ENCODE measurements at places on chromosomes 12 and 14. TPM values are rescaled to one million over a fixed set of nuclear protein-coding genes. Genes with fewer than 3 reads are reported as not detected.

The IGF1 gene
- 26.1 TPM for total RNA-seq

DNA sequence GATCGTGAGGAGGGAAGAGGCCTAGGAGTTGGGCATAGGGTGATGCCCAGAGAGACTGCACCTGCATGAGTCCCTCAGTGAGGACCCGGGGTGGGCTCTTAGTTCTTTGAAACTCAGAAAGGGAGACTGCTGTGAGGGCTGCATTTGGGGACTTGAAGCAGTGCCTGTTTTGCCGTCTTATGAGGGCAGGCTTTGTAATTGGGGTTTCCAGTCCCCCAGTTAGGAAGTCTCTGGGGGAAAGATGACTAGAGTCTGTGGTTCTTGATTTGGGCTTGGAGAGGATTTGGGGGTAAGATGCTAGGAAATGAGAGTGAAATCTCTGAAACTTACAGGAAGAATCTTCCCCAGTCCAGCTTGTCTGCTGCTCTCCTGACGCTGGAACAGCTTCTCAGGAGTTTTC lies 99.6 kb downstream of the ARF6 start:
- no peak for DNase-seq
- no peak overlapping the region for H3K27ac ChIP-seq
- H3K4me3 ChIP-seq, result no peak overlapping the region
- no peaks in the 10 kb centered on the region for H3K27me3 ChIP-seq
- H3K4me1 ChIP-seq, result peaks cover 8% of the 10 kb centered on the region

The KRT71 gene
- total RNA-seq, result not detected

- DNase-seq, result no peak
- H3K4me3 ChIP-seq, result no peak overlapping the region
- no peak overlapping the region for H3K27ac ChIP-seq
- no peaks in the 10 kb centered on the region for H3K36me3 ChIP-seq
- H3K4me1 ChIP-seq, result no peaks in the 10 kb centered on the region
Observed at GRCh38 chr12:29234965-29235626, 86.0 kb downstream of the FAR2 start.

The PCED1B gene
- total RNA-seq, result 0.98 TPM

The GLIPR1L1 gene
- total RNA-seq, result not detected

The HAL gene
- 0.93 TPM for total RNA-seq
